ENCODE measurements at places on chromosomes 13 and 19. TPM values are rescaled to one million over a fixed set of nuclear protein-coding genes. Genes with fewer than 3 reads are reported as not detected.

LACC1 gene
- total RNA-seq = 4.4 TPM

ZNF667 gene
- total RNA-seq = 4.7 TPM

NUMBL gene
- total RNA-seq = 6.9 TPM

CGB3 gene
- total RNA-seq = not detected

NPAS1 gene
- total RNA-seq = 0.56 TPM

FFAR3 gene
- total RNA-seq = not detected

- DNase-seq = no peak
Measured at GRCh38 chr13:90008707-90009149, 1338.8 kb upstream of the MIR17HG start.

DNA sequence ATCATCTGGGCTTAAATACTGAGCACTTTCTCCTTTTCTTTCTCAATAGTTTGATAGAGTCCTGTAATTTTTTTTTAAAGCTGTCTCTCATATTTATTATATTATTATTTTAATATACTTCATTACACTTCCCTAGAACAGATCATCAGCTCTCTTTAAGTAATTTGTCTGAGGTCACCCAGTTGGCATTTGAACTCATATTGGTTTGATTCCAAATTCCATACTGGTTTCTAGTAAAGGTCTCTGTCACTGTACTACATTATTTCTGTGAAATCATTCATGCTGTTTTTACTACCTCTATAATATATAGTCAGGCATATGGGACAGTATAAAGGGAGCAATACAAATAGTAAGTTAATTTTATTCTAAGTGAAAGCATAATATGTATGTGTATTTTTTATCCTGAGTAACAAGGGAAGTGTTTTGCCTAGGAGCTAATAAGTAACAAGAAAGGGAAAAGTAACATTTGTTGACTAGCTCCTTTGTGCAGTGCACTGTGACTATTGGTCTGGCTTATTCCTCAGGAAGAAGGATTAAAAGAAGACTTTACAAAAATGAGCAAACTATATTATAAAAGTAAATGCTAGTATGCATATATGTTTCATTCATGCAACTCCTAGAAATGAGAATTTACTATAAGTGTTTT is 14.3 kb downstream of the LPAR6 start:
- DNase-seq = peak; percentile 18

DNA sequence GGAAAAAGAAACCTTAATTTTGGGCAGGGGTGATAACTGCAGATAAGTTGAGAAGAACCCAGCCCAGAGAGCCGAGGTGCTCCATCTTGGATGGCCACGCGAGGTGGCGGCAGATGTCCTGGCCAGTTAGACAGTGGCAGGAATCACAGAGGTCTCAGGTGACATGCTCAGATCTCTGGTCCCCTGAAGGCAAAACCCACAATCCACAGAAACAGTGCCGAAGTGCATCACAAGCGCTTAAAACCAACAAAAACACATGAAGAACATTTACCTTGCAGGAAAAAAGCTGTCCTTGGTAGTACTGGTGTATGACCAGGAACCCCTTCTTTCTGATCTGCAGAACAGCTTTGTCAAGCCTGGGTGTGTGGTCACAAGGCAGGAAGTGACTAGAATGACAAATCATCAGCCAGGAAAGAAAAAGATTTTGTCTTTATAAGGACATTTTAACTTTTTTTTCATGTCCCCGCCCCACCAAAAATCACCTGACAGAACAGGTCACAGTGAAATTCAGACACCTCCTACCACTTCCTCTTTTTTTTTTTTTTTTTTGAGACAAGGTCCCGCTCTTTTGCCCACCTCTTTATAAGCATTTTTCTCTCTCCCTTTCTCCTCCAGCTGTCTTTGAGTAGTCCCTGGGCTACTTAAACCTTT is at the start of gene LCP1:
LCP1 (minus strand) TSS at position 338 of the 651 bp plus-strand sequence. CDS start 22,515 bp downstream, outside the sequence.
- no peak for DNase-seq

- DNase-seq = peak; percentile 98
Measured at GRCh38 chr13:48818495-48819356, 157.0 kb upstream of the FNDC3A start.

DNA sequence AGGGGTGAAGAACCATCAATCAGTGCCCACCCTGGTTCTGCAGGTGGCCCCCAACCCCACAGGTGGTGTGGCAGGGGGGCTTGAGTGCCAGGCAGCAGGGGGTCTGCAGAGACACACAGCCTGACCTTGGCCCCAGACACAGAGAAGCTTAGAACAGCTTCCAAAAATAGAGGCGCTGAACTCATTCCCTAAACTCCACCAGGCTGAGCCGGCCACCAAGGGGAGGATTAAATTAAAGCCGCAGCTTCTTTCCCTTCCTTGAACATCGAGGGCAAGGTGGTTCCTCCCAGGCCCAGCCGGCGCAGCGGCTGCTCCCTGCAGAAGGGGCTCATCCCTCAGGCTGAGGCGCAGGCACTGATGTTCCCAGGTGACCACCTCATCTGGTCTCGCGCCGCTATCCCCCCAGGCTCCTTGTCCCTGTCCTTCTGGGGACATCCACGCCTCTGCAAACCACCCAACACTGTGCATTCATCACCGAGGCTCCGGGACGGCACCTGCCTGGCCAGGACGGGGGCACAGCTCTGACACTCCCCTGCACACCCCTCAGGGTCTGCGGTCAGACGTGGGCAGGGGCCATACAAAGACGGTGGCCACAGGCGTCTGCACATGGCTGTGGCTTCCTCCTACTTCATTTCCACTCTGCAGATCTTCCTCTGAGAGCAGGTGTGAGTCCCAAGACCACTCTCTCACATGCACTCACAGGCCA is 30.9 kb downstream of the LAMP1 start:
- no peak for DNase-seq

GRCh38 chr13:77429320-77430142 is 102.6 kb upstream of the MYCBP2 start:
- DNase-seq = no peak

DNA sequence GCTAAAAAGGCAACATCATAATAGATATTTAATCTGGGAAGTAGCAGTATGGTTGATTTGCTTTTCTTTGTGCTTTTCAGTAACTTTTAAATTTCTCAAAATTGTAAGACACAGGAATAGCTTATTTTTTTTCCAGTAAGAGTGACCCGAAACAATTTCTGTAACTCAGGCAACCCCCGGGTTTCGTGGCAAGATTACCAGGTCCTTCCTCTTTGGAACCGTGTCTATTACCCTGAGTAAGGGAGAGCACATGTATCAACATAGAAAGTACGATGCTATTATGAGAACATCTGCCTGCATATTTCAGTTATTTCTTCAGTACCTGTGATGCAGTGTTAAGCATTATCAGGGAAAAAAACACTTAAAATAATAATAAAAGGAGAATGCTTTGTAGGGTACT is 64.1 kb downstream of the DOCK9 start:
- DNase-seq = no peak

DNA sequence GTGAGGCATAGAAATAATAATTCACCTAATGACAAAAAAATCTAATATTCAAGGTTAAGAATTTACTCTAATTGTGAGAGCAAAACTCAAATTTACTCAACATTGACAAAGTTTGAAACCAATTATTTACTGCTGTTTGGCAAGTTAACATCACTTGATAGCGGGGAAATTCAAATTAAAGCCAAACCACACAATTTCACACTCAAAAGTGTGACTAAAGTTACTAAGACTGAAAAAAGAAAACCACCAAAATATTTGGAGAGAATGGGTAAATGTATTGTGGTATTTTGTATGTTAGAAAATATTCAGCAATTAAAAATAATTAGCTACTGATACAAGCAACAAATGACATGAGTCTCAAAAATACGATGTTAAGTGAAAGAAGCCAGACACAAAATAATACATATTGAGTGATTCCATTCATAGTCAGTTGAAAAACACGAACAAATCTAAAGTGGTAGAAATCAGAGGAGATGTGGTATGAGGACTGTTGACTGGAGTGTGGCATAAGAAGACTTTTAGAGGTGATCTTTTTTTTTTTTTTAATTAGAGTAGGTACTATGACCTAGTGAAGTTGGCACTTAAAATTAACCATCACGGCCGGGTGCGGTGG is 541.4 kb upstream of the ATXN8OS start:
- no peak for DNase-seq

- DNase-seq = no peak
Measured at GRCh38 chr19:18718846-18719458, 35.5 kb downstream of the CRTC1 start.

DNA sequence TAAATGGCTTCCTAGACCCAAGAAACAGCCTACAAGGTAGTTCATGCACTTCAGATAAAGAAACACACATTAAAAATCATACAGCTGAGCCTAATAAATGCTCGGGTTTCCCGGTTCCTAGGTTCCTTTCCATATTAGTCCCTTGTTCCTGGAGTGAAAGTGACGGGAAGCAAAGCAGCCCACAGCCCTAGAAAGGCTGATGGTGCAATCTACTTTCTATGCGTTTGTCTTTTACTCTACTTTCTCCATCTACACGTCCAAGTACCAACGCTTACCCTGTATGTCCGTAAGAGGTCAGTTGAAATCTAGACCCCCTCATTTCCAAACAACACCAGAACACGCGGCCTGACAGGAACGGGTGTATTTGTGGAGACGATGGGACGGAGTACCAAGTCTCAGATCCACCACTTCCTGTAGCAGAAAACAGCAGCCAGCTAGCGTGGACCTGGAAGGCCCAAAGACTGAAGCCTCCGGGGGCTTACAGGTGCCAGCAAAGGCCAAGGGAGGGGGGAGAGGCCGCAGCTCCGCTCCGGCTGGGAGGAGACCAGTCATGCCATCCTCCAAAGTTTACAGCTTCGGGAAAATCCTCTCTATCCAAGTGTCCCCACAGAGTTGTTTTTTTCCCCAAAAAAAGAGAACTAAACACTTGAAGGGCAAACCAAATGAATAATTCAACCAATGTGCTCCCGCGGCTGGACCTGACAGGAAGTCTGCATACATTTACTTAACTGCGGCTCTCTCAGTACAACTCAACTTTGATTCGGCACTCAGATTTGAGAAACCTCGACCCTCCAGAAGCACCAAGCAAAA is 34.1 kb downstream of the STK24 start:
- DNase-seq = no peak

- DNase-seq = peak; percentile 71
Measured at GRCh38 chr19:49145573-49146407, 9.4 kb downstream of the HRC start.

DNA sequence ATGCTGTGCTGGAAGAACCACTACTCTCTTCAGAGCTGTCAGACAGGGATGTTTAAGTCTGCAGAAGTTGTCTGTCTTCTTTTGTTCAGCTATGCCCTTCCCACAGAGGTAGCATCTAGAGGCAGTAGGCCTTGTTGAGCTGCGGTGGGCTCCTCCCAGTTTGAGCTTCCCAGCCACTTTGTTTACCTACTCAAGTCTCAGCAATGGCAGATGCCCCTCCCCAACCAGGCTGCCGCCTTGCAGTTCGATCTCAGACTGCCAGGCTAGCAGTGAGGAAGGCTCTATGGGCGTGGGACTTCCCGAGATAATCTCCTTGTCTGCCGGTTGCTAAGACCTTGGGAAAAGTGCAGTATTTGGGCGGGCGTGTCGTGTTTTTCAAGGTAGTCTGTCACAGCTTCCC is 42.1 kb upstream of the UQCRFS1 start:
- DNase-seq = no peak

DNA sequence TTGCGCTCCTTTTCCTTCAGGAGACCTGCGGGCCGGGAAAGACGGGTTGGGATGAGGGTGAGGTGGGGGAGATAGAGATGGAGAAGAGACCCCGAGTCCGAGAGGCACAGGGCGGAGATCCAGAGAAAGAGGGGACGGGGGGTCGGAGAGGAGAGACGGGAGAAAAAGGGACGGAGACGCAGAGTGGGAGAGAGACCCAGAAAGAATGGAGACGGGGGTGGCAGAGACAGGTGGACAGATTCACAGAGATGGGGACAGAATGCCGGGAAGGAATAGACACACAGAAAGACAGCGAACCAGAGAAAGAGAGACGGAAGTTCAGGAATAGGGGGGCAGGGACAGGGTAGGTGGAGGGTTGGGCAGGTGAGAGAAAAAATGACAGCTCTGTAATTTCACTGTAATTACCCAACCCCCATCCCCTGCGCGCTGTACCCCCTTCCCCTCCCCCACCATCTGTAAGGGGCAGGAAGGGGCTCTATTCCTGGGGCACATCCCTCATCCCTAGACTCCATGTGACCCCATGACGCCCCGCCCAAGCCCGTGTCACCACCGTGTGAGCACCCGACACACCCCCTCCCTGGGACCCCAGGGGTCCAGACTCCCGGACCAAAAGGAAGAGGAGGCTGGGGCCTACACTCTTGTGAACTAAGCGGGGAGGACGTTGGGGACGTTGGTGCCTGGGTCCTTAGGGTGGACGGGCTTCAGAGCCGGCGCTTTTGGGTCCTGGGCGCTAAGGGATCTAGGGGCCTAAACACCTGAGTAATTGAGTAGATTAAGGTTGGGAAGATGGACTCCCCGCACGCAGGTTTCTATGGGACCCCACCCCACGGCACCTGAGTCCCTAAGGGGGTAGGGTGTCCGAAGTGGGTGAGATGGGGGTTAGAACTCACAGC is 967 bp downstream of the DBP start:
- DNase-seq = no peak

- DNase-seq = no peak
Measured at GRCh38 chr13:98945863-98946605, 31.8 kb downstream of the DOCK9 start.

Data from IMR-90 (cell line).